ENCODE measurements at places on chromosomes 12 and 14.

GRCh38 chr14:71487941-71488340 lies 444.3 kb upstream of the RGS6 start:
- DNase-seq: no peak

DNA sequence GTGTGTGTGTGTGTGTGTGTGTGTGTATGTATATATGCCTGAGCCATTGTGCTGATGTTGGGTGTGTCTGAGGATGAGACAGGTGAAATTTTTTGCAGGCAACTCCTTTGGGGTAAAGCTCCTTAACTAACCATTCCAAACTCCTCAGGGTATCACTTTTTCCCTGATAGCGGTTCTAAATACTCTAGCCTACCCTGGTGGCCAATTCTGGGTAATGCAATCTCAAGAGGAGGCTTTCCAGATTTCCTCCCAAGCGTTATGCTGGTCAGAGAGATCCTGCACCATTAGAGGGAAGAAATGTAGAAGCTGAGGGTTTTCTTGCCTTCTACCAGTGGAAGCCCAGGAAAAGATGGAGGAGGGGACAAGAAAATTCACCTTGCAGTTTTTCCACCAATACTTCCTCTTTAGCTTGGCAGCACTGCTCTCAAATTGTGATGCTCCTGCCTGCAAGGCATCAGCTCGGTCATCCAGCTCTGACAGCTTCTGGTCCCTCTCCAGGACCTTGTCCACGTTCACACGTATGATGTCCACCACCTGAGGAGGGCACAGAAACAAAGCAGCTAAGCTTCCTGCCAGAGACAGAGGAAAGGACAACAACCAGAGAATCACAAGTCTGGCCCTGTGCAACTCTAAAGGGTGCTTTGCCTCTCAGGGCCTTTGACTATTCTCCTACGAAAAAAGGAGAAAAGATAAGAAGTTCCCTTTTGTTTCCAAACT lies 4.9 kb downstream of the VAMP1 start:
- no peak for DNase-seq

GRCh38 chr12:124321556-124322270 lies 26.8 kb downstream of the RFLNA start:
- DNase-seq: no peak

- DNase-seq: no peak
Observed at GRCh38 chr12:79514730-79515529, 175.8 kb downstream of the PAWR start.

GRCh38 chr14:36518031-36518585 lies 1.9 kb downstream of the NKX2-1 start:
- no peak for DNase-seq

DNA sequence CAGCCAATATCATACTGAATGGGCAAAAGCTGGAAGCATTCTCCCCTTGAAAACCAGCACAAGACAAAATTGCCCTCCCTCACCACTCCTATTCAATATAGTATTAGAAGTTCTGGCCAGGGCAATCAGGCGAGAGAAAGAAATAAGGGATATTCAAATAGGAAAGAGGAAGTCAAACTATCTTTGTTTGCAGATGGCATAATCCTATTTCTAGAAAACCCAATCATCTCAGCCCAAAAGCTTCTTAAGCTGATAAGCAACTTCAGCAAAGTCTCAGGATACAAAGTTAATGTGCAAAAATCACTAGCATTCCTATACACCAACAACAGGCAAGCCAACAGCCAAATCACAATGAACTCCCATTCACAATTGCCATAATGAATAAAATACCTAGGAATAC lies 21.0 kb upstream of the ANP32D start:
- no peak for DNase-seq

- DNase-seq: no peak
Observed at GRCh38 chr14:40268236-40268635, 836.0 kb upstream of the FBXO33 start.

DNA sequence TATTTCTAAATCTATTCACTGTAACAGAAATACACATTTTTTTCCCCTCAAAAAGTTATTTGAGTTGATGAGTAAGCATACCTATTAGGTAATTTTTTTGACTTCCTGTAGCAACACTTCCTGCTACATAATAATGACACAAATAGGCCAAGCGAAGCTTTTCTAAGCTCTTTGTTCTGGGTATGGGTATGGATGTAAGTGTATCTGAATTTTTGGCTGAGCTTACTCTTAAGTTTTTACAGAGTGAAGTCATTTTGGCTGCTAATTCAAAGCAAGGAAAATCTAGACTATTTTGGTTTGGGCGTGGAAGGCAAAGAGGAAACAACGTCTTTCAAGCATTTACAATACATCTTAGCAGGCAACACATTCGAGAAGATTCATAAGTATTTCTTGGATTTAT lies 1206.0 kb upstream of the FLRT2 start:
- DNase-seq: no peak
